ENCODE measurements at places on chromosomes 12 and 14.

DNA sequence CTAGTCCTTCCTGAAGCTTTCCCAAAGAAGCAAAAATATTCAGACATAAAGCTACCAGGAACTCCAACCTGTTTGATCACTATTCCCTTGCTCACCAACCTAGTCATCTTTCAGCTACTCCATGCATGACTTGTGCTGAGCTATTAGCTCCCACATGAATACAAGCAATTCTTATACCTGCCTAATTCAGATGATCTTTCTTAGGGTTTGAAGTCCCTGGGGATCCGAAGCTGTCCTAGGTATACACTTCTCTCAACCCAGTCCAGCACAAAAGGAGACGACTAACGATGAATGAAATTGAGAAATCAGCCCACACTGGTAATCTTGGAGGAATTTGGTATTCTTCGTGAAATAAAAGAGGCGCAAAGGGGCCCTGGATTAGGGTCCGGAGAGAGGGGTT lies 631 bp upstream of the PTGR2 start:
- peak; percentile 71 for DNase-seq

- no peak for DNase-seq
These were observed 303.3 kb downstream of the MED13L start for GRCh38 chr12:115973968-115974724.

DNA sequence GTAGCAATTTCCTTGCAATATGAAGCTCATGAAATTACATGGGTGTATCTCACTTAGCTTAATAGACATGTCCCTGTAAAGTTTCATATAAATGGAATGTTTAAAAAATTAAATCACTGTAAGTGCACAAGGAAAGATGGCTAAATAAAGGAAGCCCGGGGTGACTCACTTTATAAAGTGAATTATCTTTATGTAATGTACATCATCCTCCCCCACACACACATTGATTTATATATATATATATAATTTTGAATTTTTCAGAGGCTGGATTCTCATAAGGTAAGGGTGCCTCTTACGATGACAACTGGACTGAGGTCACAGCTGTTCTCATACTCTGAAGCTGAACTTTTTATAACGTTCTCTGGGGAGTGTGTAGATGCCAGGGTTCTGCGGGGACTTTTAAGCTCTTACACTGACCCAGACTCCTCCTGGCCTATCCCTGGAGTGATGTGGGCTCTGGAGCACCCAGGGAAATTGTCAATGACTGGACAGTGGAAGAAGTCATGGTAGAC lies 108.7 kb upstream of the HIF1A start:
- no peak for DNase-seq

DNA sequence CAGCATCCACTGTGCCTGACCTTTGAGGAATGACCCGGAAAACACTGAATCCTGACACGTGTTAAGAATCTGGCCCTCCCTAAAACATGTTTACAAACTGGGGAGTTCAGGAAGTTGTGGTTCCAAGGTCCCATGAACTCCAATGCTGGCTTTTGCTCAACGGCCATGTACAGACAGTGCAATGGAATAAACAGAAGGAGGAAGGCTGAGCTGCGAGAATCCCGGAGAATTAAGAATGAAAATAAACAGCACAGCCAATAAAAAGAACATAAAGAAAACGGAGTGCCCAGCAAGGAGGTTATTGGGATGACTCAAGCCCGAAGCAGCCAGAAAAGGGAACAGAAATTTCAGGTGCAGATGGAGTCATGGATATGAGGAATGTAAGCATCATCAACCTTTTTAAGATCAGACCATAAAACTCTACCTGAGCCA lies 32.3 kb downstream of the BCL11B start:
- no peak for DNase-seq

- no peak for DNase-seq
These were observed 659.7 kb upstream of the TMEM132C start for GRCh38 chr12:127607146-127607725.

DNA sequence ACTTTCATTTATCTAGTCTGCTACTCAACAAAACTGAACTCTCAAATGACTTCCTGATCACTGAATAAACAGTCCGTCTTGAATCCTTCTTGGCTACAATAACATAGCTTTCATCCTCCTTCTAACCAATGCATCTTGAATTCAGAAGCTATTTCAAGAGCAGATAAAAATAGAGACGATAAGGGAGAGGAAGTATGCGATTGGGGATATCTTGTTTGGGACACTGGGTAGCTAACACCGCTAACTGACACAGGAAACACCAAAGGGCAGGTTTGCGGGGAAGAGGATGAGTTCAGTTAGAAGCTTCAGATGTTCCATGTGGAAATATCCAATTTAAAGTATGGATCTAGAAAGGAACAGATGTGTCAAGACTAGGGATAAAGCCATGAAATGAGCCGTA lies 102.5 kb downstream of the SLC41A2 start:
- no peak for DNase-seq

- no peak for DNase-seq
These were observed 256.9 kb downstream of the SYT1 start for GRCh38 chr12:79121486-79121885.

DNA sequence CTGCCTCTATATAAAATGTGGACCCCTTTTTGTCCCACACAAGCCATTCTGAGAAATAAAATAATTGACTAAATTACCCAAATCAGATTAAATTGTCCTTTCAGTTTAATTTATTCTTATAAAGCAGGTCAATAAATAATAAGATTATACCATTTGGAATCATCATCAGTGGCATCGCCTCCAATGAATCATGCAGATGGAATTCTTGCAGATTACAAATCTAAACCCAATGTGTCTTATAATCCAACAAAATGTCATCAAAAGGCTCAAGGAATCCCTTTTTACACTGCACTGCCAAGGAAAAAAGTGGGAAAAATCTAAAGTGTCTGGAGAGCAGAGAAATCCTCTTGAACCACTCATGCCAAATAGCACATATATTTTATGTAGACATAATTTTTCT lies 138.2 kb upstream of the TSPAN8 start:
- DNase-seq, result no peak

GRCh38 chr12:131628766-131629448 lies 82.0 kb upstream of the SFSWAP start:
- DNase-seq, result no peak

- no peak for DNase-seq
These were observed 125.1 kb upstream of the GARIN6 start for GRCh38 chr12:99522456-99522855.

- no peak for DNase-seq
These were observed 59.8 kb downstream of the PLEKHG3 start for GRCh38 chr14:64763801-64764621.

GRCh38 chr12:49959685-49960473 lies 1.8 kb upstream of the AQP5 start:
- DNase-seq, result no peak

- DNase-seq, result no peak
These were observed 189.2 kb downstream of the LRIG3 start for GRCh38 chr12:58731096-58731495.

GRCh38 chr12:90965204-90965603 lies 10.2 kb upstream of the CCER1 start:
- no peak for DNase-seq

Measured in NCI-H1417 (cell line).